ENCODE measurements at places on chromosomes 2 and 18. TPM values are rescaled to one million over a fixed set of nuclear protein-coding genes. Genes with fewer than 3 reads are reported as not detected.
A peak's percentile ranks its signal among the peaks of the same experiment; 100 is the strongest.

GRCh38 chr2:118842661-118843482 lies 4.6 kb downstream of the EN1 start:
- DNase-seq = no peak

DNA sequence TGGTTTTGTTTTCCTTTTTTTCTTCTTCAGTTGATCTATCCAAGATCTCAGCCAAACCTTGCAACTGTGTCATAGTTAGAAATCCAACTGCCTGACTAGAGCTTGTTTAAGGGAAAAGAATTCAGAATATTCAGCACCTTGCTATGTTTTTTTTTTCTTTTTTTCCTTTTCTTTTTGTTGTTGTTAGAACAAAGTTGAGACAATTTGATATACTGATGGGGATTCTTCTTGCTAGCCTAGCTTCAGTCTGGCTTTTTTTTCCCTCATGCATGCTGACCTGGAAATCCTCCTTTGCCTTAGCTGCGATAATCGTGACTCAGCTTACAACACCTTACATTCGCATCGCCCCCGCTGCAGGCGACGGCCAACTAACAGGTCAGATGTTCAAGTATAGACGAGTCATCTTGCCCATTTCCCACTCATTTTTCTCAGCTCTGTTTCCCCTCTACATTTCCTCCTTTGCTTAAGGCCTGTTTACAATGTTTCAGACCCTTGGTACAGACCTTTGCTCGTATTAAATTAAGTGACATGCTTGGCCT lies 487.2 kb upstream of the RAB12 start:
- no peak for DNase-seq

- no peak for DNase-seq
Measured at GRCh38 chr2:233384811-233385488, 30.7 kb downstream of the DGKD start.

GRCh38 chr2:85537600-85538506 lies 1.1 kb upstream of the MAT2A start:
- DNase-seq = peak; percentile 65

The BMP10 gene
- 1.9 TPM for total RNA-seq

The NOSTRIN gene
- 34.3 TPM for total RNA-seq

Measured in right atrium auricular region (tissue), 2 donors.